ENCODE measurements at places on chromosomes 7 and 10. TPM values are rescaled to one million over a fixed set of nuclear protein-coding genes. Genes with fewer than 3 reads are reported as not detected.

The ZWINT gene
- 51.4 TPM for total RNA-seq

The OPALIN gene
- not detected for total RNA-seq

The DLG5 gene
- 10.2 TPM for total RNA-seq

The MAT1A gene
- not detected for total RNA-seq

The PAX4 gene
- not detected for total RNA-seq

The RAB19 gene
- 0.33 TPM for total RNA-seq

The PRSS37 gene
- total RNA-seq, result not detected

The TUBB8 gene
- not detected for total RNA-seq

The WDFY4 gene
- total RNA-seq, result 7.1 TPM

The PHYHIPL gene
- total RNA-seq, result not detected

The NPFFR1 gene
- not detected for total RNA-seq

The KCNH2 gene
- 0.07 TPM for total RNA-seq

The TET1 gene
- 0.21 TPM for total RNA-seq

The MBLAC1 gene
- total RNA-seq, result 3.0 TPM

The MMP21 gene
- total RNA-seq, result 0.07 TPM

The NEUROD6 gene
- not detected for total RNA-seq

The AMPH gene
- 0.04 TPM for total RNA-seq

The ST8SIA6 gene
- total RNA-seq, result 0.79 TPM

The MUC12 gene
- total RNA-seq, result not detected

The PRSS1 gene
- total RNA-seq, result not detected

The LRRC72 gene
- total RNA-seq, result not detected

The ANK3 gene
- 12.4 TPM for total RNA-seq

The TWIST1 gene
- total RNA-seq, result 9.2 TPM

The IDI1 gene
- total RNA-seq, result 67.0 TPM

The PTPRZ1 gene
- not detected for total RNA-seq

The CADPS2 gene
- total RNA-seq, result 115 TPM

The TMEM130 gene
- total RNA-seq, result not detected

The POR gene
- 94.4 TPM for total RNA-seq

The ELAPOR2 gene
- 26.0 TPM for total RNA-seq

The GIMAP8 gene
- total RNA-seq, result 104 TPM

The PARP12 gene
- total RNA-seq, result 52.8 TPM

The GTF2IRD2 gene
- 1.5 TPM for total RNA-seq

The HPSE2 gene
- total RNA-seq, result not detected

The IGFBP1 gene
- 0.26 TPM for total RNA-seq

The SEMA3C gene
- 5.5 TPM for total RNA-seq

The AMZ1 gene
- total RNA-seq, result not detected

The C7orf57 gene
- total RNA-seq, result 0.11 TPM

The MRPS33 gene
- 31.2 TPM for total RNA-seq

The NUTM2D gene
- 0.60 TPM for total RNA-seq

The ZNF487 gene
- total RNA-seq, result 3.3 TPM

The PARD3 gene
- 34.8 TPM for total RNA-seq

The TIMM23 gene
- 99.5 TPM for total RNA-seq

The SLC13A1 gene
- total RNA-seq, result not detected

The GBF1 gene
- total RNA-seq, result 18.1 TPM

The VPS37D gene
- 4.3 TPM for total RNA-seq

The ZCCHC24 gene
- total RNA-seq, result 5.7 TPM

The GDF10 gene
- total RNA-seq, result not detected

The GLI3 gene
- total RNA-seq, result 3.8 TPM

All from pulmonary artery endothelial cell (primary cell).